ENCODE measurements at places on chromosomes 5 and 9. TPM values are rescaled to one million over a fixed set of nuclear protein-coding genes. Genes with fewer than 3 reads are reported as not detected.
A peak's percentile ranks its signal among the peaks of the same experiment; 100 is the strongest.

GRCh38 chr9:108188482-108188881 lies 667.3 kb downstream of the ACTL7B start:
- DNase-seq: no peak

- no peak for DNase-seq
Measured at GRCh38 chr5:131266370-131267060, 2.7 kb downstream of the CDC42SE2 start.

Gene S100Z
- 0.51 TPM for polyA plus RNA-seq

- peak; percentile 39 for DNase-seq
Measured at GRCh38 chr9:111980398-111980797, 83.8 kb downstream of the UGCG start.

DNA sequence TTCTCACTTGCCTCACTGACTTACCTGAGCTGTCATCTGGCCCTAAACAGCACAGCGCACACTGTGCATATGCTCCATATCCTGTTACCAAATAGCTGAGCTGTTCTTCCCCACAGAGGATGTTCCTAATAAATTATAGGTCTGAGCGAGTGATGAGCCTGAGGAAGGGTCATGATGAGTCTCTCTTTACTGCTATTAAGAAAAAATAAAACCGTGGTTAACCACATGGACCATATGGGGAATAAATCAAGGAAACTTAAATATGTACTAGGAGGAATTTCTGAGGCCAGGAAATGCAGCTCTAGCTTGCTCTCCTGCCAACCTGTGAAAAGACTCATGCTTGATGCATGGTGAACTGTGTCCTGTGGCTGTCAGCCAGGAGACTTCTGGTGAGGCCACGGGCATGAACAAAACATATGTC lies 424.8 kb upstream of the DMAC1 start:
- peak; percentile 4 for DNase-seq

GRCh38 chr5:111552896-111553295 lies 40.6 kb upstream of the STARD4 start:
- DNase-seq: no peak

DNA sequence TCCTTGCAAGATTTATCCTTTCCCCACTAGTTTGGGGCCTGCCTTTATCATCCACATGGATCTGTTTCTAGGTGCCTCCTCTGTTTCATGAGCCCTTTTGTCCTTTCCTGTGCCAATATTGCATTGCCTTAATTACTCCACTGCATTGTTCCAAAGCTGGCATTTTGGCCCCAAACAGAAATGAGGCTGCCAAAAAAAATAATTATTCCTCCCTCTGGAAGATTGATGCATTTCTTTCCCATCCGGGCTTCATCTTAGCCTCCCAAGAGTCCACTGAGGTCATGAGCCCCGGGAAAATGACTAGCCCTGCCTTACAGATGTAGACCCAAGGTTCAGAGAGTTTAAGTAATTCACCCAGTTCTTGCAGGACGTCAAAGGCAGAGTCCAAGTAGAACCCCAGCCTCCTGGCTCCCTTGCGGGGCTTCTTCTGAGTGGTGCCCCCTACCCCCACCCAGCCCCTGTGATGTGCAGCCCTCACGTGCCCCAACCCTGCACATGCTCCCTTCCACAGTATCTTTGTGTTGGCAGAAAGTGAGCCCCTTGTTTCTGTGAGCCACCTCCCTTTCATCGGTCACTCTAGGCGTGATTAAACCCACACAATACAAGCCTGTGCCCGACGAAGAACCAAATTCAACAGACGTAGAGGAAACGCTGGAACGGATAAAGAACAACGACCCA lies 62.1 kb downstream of the TMOD1 start:
- DNase-seq: no peak

DNA sequence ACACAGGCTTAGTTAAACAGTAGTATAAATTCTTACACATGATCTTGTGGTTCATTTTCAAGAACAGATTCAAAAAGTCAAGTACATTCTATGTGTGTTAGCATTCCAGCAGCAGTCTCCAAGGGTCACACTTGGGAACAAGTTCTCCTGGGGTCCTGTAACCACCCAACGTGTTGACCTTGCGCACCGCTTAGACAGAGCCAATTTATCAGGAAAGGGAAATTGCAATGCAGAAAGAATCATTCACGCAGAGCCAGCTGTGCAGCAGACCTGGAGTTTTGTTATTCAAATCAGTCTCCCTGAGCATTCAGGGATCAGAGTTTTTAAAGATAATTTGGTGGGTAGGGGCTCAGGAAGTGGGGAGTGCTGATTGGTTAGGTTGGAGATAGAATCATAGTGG lies 8.5 kb upstream of the RXFP3 start:
- DNase-seq: no peak

Gene ECM2
- 9.8 TPM for polyA plus RNA-seq

- DNase-seq: no peak
Measured at GRCh38 chr5:107957051-107957450, 286.3 kb upstream of the EFNA5 start.

Gene ZFP2
- polyA plus RNA-seq: 2.5 TPM

GRCh38 chr5:119743927-119744326 lies 114.6 kb downstream of the FAM170A start:
- peak; percentile 22 for DNase-seq

GRCh38 chr5:54320256-54320655 lies 9.9 kb upstream of the ARL15 start:
- DNase-seq: no peak

Gene SLC35D2
- 70.5 TPM for polyA plus RNA-seq

Gene FRMPD1
- polyA plus RNA-seq: 0.61 TPM

DNA sequence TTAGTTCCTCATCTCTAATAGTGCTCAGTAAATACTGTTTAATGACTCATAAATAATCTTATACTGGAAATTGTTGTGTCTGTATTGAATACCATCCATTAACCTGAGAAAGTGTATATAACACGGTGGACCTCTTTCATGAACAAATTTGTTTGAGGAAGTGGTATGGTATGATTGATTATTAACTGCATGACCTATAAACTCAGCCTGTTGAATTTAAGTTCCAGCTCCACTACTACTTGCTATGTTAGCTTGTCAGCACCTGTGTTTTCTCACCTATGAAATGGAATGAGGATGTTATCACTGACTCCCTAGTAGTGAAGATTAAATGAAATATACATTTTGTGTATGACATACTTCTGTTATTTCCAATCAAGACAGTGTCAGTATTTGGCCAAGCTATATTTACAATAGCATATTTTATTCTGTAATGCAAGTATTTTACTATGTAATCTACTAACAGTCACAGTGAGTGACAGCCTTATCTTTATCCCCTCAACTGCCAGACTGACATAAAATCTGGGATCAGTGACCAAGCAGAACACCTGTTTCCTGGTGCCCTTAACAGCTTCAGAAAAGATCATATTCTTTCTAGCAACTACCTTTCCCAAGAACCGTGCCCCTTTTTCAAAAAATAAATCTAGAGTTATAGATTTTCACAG lies 77.3 kb upstream of the ITGA1 start:
- peak; percentile 59 for DNase-seq

GRCh38 chr9:74281674-74282073 lies 215.5 kb upstream of the RORB start:
- DNase-seq: no peak

Gene CCL27
- 0.18 TPM for polyA plus RNA-seq

DNA sequence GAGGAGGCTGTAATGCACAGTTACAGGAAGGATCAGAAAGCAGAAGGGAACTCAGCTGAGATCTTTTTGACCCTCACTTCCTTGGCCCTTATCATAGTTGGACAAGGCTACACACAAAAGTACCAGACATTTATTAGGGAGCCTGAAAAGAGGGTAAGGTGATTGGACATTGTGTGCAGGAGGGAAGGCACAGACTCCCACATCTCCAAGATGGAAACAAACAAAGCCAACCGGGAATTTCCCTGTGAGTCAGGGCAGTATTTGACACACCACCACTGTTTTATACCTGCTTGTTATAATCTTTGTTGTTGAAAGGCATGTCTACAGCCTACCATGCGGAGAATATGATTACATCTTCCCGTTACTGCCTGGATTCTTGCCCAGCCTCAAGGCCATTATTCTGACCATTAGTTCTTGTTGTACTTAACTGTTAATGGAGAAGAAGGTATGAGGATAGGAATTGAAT lies 3.0 kb upstream of the CCNG1 start:
- DNase-seq: peak; percentile 25

Gene CCNJL
- 12.7 TPM for polyA plus RNA-seq

- no peak for DNase-seq
Measured at GRCh38 chr5:89384391-89384790, 501.4 kb upstream of the MEF2C start.

DNA sequence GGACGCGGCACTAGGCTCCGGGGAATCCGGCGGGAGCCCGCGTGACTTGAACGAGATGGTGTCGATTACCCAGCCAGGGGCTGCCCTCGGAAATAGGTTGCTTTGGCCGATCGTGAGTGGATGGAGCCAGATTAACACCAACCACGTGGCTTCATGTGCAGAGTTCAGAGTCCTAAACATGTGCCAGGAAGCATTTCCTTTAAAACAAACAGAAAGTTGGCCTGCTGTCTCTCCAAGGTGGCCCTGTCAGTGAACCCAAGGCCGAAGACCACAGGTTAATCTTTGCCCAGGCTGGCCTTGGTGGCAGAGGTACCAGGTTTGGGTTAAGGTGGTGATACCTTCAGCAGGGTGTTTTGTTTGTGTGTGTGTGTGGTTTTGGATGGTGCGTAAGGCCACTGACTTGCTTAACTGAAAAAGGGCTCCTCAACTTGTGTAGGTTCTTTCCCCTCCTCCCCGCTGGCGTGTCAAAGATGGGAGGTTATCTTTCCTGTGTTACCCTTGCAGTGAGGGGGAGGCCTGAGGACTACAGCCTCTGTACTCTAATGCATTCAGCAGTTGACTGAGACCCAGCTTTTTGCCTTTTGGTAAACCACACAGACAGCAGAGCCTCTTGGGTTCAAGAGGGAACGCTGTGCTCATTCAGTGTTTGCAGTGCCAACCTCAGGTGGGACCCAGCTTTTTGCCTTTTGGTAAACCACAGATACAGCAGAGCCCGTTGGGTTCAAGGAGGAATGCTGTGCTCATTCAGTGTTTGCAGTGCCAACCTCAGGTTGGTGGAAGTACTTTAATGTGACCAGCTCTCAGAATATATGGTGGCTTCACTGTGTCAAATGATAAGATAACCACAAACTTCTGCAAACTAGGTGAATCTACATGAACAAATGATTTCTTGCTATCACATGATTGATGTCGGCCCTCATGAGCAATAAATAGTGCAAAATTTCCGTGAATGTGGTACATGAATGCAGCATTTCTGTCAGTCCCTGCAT lies 1.4 kb downstream of the IQGAP2 start:
- DNase-seq: peak; percentile 91

GRCh38 chr9:120767451-120767850 lies 25.8 kb downstream of the FBXW2 start:
- DNase-seq: no peak

Measured in large intestine (tissue), 12 donors.